ENCODE measurements at places on chromosomes 11 and 22.

DNA sequence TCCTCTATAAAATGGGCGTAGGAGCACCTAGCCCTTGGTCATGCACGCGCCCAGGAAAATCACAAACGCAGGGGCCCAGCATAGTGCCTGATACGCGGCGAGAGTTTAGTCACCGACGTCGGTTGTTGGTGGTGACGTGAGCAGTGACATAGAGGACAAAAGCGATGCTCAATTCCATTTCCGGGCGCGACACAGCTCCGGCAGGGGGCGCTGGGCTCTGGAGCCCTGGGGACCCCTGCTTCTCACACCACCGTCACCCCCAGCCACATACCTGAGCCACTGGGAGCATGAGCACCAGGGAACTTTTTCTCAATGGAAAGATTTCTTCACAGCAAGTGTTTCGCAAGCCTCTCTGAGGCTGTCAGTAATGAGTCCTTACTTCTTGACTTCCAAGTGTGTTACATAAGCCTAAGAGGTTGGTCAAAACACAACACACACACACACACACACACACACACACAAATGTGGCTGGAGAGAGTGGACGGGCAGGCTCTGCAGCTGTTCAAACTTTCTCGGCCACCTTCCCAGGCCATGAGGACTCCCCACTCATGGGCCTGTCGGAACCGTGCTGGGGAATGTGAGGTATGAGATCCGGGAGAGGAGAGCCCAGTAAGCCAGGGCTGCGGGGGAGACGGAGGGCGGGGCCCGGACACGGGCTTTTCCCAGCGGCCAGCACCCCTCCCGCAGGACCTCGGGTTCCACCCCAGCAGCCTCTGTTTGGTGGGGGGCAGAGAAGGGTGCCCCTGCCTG is 36.9 kb upstream of the LINC01488 start:
- no peak for DNase-seq

GRCh38 chr11:70790671-70791300 is 392.5 kb downstream of the CTTN start:
- no peak for DNase-seq

DNA sequence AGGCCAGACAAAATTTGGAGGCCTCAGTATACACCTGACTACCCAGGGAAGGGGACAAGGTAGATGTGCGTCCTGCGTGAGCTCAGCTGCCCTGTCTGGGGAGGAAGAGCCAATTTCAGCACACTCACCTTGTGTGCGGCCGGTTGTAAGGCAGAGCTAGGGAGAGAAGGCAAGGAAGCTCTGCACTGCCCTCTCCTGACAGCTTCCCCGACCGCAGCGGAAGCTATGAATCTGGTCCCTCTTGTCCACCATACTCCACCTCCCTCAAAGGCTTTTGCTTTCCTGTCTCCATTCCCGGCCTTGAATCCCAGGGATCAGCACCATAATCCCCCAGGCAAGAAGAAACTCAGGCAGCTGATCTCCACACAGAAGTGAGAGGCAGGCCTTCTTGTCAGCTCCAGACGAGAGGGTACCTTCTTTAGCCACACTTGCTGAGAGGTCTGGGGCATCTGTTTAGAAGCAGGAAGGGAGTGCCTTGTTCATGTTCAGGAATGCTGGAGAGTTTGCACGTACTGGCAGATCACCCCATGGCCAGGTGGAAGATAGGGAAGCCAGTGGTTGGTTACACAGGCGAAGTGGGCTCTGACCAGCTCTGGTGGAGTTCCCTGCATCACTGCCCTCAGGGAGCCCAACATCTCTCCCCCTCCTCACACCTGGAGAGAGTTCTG is 62.5 kb downstream of the FEZ1 start:
- no peak for DNase-seq

DNA sequence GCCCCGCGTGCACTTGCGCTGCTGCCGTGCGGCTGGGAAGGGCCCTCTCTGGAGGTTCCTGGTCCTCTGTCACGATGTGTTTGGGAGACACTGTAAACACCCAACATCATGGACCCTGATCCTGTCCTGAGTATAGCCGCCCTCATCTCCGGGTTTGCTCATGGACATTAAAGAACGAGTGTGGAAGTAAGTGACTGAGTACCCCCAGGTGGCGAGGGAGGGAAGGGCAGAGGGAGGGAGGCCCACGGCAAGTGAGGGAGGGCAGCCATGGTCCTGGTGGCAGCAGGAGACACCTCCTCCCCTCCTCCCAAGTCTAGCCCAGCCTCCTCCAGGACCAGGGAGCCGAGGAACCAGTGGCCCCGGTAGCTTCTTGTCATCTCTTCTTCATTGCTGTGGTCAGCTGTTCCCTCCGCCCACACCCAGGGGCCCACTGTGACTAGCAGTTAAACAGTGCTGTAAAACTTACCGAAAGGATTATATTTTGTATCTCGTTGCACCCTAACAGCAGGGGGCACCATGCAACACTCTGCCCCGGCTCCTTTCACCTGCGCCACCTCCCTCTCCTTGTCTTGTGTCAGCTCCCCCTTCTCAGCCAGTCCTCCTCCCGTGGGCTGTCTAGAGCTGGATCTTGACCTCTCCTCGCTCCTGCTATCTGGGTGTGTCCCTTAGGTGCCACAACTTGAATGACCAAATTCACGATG is 566.5 kb upstream of the B3GAT1 start:
- DNase-seq, result no peak

DNA sequence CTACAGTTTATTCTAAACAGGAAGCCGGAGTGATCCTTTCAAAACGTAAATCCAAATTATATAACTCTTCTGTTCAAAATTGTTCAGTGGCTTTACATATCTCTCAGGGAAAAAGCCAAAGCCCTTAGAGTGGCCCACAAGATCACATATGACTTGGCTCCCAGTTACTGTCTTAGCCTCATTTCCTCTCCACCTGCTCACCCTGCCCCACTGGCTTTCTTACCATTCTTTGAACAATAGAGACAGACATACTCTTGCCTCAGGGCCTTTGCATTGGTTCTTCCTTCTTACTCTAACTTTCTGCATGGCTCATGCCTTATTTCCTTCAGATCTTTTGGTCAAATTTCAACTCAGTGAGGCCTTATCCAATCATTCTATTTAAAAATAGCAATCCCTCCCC is 52.1 kb downstream of the STIM1 start:
- DNase-seq, result no peak

DNA sequence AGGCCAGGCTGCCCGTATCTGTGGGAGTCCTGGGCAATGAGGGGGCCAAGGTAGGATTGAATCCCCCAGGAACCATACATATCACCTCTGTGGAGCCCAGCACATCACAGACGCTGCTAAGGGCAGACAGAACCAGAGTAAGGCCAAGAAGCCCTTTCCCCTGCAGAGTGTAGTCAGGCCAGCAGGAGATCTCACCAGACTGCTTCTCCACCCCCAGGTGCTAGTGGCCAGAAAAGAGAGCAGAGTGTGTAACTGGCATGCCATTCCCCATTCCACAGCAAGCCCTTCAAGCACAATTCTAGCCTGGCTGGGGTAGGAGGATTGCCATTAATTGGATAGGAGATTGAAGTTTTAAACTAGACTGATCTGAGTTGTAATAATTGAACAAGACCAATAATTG is 28.0 kb upstream of the FCHSD2 start:
- no peak for DNase-seq

DNA sequence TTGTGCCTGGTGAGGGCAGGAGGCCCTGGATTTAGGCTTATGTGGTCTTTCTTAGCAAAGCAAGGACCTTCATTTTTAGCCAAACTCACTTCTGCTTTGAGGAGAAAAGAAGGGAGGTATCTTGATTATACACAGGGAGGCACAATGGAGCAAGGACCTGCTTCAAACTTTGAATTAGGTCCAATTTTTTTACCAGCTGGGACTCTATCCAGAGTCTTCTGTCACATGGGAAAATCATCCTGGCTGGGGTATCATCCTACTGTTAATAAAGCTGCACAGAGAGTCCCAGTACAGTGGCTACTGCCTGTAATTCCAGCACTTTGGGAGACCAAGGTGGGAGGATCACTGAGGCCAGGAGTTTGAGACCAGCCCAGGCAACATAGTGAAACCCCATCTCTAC is 87.8 kb downstream of the CWC15 start:
- DNase-seq, result no peak

DNA sequence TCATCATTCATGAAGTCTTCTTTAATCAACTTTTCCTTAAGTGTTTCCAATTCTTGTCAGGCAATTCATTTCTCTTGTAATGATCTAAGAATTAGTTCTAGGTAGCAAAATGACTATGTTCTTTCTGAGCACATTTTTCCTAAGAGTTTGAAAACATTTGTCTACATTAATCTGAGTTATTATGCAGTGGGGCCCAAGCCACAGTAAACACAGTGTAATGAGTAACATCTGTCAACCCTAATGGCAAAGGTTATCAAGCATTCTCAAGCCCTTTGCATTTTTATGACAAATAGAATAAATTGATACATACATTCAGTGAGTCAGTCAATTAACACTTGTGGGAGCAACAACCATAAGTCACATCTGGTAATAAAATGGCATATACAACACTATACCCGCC is 106.7 kb upstream of the ZC3H12C start:
- DNase-seq, result no peak

DNA sequence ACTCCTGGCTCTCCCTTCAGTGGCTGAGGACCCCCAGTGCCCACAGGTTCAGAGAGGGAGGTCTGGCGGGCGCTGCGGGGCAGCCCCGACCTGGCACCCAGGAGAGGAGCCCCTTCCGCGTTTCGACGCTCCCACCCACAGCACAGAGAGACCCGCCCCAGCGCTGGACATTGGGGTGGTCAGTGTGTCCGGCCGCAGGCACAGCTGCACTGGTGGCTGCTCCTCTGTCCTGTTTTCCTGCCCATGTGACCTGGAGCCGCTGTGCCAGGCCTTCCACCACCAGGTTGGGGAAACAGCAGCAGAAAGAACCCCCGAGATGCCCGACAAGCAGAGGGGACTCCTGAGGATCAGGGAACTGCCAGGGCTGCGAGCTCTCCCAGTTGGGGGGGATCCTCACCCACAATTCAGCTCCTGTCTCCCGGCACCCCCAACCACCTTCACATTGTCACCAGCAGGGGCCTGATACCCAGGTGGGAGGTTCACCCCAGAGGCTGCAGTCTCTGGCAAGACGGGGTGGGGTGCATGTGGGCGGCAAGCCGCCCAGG is 13.6 kb downstream of the KRTAP5-5 start:
- DNase-seq, result no peak

- no peak for DNase-seq
These were observed 40.1 kb upstream of the FLI1 start for GRCh38 chr11:128653801-128654231.

- peak; percentile 62 for DNase-seq
These were observed 29.2 kb downstream of the SC5D start for GRCh38 chr11:121321614-121322243.

- no peak for DNase-seq
These were observed 265.1 kb downstream of the FAM76B start for GRCh38 chr11:95524314-95525036.

DNA sequence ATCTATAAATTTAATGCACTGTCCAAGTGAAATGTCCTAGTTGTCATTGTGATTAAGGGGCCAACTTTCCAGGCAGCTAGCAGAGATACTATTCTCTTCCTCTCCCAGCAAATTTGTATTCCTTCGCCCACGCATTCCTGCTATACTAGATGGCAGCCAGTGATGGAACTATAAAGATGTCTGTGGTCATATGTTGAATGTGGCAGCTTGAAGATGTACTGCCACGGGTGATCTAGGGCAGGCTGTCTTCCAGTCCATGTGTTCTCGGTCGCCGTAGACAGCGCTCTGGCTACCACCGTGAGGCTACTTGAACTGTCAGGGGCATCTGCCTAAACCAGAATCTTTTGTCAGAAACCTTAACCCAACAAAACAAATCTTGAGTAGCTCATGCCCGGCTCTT is 8.3 kb upstream of the SIDT2 start:
- DNase-seq, result no peak

- no peak for DNase-seq
These were observed 21.2 kb downstream of the SYT13 start for GRCh38 chr11:45264839-45265515.

DNA sequence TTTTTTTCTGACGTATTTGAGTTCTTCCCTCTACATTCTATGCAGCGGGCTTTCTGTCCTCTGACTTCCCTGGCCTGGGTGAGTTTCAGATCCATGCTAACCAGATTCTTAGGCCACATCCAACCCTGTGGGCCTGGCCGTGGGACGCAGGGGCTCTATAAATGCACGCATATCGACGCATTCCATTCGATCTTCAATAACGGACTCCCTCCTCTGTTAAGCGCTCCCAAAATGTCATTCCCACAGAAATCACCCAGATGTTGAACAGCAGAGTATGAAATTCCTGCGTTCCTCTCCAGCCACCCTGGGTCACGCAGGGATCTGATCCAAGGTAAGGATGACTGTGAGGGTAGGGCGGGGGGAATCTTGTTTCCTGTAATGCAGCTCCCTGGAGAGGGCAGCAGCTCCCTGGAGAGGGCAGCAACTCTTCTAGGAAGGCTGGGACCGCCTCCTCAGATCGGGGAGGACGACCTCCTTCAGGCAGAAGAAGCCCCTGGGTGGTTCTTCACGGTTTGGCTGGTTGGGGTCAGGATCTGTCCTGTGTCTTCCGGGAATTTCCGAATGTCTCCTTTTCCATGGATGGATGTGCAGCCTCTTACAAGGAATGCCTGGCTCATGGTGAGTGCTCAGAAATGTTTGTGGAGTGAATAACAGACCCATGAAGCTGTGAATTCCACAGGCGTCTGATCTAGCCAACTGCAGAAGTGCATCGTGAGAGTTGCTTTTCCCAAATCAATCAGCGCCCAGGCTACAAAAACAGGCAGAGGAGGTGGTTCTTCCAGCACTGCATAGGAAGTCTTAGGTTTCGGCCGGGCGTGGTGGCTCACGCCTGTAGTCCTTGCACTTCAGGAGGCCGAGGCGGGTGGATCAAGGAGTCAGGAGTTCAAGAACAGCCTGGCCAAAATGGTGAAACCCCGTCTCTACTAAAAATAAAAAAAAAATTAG is 12.2 kb downstream of the MRGPRD start:
- DNase-seq, result no peak

GRCh38 chr11:111524056-111524455 is 9.5 kb downstream of the HOATZ start:
- no peak for DNase-seq

DNA sequence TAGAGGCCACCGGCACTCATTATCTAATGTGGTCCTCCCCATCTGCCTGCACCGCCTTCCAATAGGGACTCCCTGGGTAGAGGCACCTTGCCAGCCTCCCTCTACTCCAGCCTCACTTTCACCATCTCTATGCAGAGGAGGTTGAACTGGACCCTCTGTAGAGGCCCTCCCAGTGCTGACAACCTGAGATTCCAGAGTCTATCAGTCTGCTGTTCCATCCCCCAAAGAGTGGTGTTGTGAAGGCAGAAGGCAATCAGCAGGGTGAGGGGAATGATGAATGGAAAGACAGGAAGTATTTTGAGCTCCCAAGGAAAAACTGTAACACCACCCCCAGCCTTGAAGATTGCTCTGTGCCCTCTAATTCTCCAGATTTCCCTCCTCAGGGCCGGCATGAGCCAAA is 77.9 kb downstream of the THAP12 start:
- DNase-seq, result no peak
